Heart right ventricle (tissue), 16 donors: ENCODE measurements at places on chromosomes 2 and 18.

DNA sequence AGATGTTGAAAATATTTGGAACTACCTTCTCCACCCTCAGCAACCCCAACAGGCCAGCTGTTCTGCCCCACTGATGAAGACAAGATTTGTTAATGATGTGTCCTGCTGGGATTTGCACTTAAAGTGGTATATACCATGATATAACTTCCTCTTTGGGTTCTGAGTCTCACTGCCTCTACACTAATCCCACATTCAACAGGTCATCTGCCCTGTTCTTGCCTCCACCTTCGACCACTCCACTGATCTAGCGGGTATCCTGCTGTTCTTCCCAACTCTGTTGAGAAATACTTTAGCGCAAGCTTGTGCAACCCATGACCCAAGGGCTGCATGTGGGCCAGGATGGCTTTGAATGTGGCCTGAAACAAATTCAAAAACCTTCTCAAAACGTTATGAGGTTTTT, 72.7 kb downstream of the LRP1B start:
- DNase-seq: no peak

GRCh38 chr2:25198209-25198525, 29.8 kb upstream of the POMC start:
- DNase-seq: no peak

GRCh38 chr2:196954001-196954400, 27.5 kb upstream of the PGAP1 start:
- no peak for DNase-seq

DNA sequence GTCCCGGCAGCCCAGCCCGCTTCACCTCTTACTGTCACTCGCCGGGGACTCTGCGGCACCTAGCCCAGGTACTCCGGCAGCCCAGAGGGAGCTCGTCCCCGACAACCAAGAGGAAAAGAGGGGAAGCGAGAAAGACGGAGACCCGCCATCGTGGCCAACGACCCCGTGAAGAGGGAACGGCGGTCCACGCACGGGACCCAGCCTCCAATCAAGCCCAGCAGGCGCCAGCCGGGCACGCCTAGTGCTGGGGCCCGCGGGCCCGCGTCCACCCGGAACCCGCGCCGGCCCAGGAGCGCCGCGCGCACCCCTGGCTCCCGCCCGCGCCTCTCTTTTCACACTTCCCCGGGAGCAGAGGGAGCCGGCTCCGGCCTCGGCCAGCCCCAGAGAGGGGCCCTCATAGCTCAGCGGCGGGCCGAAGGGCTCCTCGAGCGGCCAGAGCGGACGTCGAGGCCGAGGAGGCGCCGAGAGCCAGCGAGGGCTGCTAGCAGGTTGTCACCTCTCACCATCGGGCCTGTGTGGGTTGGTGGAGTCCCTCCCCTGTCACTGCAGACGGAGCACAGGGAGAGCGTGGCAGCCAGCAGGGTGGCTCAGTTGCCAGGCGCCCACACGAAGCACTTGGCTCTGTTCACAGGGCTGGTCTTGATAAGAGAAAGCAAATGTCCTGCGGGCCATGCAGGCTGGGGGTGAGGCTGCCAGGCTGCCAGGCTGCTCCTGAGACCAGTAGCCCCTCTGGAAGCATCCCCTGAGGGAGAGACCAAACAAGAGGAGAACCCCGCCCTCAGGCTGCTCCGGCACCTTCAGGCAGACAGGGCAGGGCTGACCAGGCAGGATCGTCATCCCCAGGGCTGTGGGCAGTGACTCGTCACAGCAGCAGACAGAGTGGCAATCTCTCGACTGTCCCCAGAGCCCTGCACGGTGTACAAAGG, 36.9 kb upstream of the KLF11 start:
- DNase-seq: peak; percentile 63

DNA sequence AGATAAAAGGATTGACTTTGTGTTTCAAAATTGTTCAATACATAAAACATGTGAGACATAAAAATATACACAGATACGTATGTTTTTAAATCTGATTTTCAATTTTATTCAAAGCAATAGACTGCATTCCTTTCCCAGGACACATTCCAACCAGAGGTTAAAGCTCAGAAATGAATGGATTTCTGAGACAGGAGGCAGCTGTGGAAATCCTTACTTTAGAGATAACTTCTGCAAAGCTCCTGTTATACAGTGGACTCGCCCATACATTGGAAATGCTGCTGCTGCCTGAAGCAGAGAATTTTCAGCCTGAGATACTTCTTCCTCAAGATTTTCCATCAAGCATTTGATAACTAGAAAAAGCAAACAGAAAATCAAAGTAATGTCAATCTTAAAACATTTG, 43.8 kb downstream of the THADA start:
- DNase-seq: no peak

GRCh38 chr2:100197631-100198153, 55.3 kb upstream of the AFF3 start:
- DNase-seq: peak; percentile 77

GRCh38 chr18:9827793-9828505, 57.8 kb upstream of the TXNDC2 start:
- no peak for DNase-seq

- DNase-seq: no peak
Observed at GRCh38 chr18:23856466-23857163, 157.9 kb upstream of the TTC39C start.

DNA sequence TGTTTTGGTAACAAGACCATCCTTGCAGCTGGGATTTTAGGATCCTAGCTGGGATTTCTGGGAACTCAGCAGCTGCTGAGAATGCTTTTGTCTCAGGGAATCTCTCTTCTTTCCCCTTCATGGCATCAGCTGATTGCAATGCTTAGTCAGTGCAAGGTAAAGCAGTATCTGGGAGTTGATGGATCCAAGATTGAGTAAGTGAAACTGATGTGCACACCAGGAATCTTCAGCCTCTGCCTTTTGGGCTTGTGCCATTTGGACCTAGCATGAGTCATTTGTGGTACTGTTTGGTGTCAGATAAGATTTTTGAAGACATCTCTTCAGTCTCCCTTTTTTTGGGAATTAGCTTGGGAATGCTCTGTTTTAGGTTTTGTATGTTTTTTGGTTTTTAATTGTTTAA, 363.3 kb upstream of the TFPI start:
- DNase-seq: no peak

DNA sequence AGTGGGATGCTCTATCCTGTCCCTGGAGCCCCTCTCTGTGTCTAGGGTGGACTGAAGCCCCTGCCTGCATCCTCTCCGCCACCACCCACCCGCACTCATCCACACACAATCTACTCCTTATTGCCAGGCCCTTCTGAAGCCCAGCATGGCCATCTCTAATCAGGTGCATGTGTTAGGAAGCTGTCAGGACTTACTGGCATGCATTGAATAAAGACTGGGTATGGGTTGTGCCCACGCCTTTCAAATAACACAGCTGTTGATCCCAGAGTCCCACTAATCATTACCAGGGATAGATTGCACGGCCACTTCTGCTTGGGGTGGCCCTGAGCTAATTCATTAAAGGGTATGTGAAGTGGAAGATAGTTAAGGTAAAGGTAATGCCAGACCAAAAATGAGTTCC, 88.4 kb downstream of the CABLES1 start:
- no peak for DNase-seq

- no peak for DNase-seq
Observed at GRCh38 chr2:200962811-200963123, 693 bp downstream of the ORC2 start.

DNA sequence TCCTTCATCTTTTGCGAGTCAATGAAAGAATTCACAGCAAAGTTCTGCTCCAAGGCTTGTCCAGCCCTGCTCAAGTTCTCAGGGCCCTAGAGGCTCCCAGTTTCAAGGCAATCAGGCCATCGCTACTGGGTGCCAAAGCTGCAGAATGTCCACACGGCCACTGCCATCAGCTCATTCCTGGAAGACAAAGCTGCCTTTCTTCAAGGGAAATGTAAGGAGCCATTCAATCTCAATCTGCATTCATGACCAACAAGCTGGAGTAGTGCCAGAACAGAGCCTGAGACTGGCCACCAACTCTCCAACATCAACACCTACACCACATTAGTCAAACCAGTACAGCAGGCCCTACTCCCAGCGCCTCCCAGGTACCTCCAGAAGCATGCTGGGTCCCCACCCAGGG, 202.2 kb downstream of the TCF4 start:
- DNase-seq: no peak

DNA sequence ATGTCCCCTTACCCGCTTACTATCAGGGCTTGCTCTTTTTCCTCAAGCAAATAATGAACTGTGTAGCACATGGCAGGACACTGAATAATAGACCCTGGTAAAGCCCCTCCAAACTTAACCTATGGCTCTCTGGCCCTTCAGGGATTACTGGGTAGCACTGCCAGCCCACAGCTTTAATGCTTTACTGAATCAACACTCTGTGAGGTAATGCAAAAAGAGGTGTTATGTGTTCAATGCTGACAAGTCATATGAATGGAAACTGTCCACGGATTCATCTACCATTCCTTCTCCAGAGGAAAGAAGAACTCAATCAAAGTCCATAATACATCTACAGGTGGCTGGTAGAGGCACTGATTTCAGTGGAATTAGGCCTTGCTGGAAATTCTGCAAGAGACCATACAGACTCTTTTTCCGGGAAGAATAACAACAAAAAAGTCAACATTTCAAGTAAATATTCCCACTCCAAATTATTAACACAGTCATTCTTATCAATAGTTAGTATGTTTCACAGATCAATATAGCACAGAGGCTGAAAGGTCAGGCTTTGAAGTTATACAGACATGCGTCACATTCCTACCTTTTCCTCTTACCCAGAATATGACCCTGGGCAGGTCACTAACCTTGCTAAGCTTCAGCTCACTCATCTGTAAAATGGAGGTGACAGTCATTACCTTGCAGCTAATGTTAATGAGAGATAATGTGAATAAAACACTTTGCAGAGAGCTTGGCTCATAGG, 13.8 kb upstream of the MYOM1 start:
- no peak for DNase-seq

GRCh38 chr2:214995926-214996670, 142.3 kb downstream of the ABCA12 start:
- no peak for DNase-seq

DNA sequence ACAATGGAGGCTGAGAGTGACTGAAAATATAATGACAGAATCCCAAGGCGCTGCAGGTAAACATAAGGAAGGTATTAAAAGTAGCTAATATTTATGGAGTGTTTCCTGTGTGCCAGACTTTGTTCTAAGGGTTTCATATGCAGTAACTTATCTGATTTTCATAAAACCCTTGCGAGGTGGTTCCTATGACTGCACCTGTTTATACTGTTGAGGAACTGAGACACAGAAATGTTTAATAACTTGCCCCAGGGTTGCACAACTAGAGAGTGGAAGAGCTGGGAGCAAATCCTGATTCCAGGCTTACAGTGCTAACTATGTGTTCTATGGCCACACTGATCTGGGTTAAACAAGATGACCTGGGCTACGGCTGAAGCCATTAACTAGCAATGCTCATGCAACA, 2.4 kb downstream of the SP110 start:
- DNase-seq: no peak

- peak; percentile 19 for DNase-seq
Observed at GRCh38 chr18:55124078-55124763, 165.0 kb upstream of the CCDC68 start.

DNA sequence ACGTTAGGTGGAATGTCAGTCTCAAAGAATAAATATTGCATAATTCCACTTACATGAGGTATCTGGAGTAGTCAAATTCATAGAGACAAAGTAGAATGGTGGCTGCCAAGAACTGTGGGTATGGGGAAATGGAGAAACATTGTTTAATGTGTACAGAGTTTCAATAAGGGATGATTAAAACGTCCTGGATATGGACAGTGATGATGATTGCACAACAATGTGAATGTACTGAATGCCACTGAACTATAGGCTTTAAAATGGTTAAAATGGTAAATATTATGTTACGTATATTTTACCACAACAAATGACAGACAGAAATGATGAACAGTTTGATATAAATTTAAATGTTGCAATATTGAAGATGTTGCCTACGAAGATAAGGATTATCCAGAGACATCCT, 602.0 kb upstream of the PKDCC start:
- DNase-seq: no peak

DNA sequence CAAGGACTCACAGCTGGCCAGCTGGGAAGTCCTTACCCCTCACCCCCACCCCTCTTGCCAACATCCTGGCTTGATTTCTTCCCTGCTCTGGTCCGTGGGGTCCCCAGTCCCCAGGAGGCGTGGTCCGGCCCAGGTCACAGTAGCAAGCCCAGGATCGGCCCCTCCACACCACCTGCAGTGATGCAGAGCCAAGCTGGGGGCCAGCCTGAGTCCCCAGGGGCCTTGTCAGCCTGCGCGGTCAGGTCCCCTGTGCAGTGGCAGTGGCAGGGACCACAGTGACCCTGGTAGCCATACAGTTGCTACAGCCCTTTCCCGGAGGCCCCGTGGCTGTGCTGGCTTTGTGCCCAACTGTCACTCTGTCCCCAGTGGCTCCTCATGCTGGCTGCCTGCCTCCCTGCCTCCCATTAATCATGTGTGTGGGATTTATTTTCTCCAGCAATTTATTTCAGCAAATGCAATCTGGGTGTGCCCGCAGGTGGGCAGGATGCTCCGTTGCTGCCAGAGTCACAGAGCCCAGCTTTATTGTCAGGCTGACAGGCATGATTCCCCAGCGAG, 8.8 kb upstream of the PRSS56 start:
- peak; percentile 55 for DNase-seq

DNA sequence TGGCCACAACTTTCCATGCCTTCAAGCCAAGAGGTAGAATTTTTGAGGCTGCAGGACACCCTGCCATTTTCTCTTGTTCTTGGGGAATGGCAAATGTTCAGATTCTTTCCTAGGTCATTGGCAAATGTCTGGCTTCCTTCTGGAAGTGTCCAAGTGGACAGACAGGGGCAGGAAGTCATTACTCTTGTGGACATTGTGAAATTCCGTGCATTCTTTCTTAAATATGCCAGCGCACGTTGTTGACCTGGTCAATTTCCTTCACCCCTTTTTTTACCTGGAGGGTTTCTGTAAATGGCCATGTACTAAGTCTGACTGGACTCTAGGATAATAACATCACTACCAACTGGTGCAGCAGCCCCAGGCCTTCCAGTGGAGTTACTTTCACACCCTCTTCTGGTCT, 13.9 kb downstream of the ASB18 start:
- no peak for DNase-seq

- no peak for DNase-seq
Observed at GRCh38 chr2:105581555-105581944, 163.2 kb upstream of the NCK2 start.

DNA sequence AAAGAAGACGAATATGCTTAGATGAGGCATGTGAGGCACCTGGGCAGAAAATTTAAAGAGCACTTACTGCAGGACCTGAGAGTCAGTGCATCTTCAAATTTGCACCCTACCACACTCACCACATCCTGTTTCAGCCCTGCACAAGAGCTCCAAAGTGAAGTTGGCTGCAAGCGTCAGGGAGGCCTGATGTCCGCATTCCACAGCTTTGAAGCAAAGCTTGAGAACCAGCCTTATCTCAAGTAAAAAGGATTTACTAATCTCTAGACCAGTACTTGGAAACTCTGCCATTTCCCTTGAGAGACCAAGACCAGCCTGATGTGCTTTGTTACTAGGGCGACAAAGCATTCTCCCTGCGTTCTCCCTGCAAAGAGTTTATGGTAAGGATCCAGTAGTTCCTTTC, 3.4 kb upstream of the ASNSD1 start:
- peak; percentile 27 for DNase-seq
